ENCODE measurements at places on chromosomes 7 and 10.
A peak's percentile ranks its signal among the peaks of the same experiment; 100 is the strongest.

DNA sequence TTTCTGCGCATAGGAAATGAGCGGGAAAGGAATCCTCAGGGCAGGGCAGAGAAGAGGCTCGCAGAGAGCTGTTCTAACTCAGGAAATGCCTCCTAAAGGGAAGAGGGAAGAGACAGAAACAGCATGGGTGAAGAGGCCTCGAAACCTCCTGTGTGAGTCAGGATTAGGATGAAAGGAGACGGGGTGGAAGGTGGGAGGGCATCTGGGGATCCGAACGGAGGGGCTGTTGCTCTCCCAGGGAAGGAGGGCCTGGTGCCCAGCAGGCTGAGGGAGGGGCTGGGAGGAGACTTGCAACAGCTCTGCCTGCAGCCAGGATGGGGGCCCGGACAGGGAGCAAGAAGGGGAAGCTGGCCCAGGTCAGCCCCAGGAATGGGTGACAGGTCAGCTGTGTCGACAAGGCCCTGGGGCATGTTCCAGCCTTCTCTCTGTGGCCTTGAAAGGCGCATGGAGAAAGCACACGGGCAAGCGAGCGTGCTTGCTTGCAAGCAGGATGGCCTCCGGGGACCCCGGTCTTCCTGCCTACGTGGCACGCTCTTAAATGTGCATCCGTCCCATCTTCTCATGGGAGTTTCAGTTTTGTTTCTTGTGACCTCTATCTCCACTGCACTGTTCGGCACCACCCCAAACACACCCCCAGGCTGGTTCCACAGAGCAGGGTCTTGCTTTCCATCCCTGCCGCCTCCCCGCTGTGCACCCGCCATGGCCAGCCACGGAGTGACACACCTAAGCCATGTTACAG, 63.5 kb downstream of the HIPK2 start:
- DNase-seq, result no peak

DNA sequence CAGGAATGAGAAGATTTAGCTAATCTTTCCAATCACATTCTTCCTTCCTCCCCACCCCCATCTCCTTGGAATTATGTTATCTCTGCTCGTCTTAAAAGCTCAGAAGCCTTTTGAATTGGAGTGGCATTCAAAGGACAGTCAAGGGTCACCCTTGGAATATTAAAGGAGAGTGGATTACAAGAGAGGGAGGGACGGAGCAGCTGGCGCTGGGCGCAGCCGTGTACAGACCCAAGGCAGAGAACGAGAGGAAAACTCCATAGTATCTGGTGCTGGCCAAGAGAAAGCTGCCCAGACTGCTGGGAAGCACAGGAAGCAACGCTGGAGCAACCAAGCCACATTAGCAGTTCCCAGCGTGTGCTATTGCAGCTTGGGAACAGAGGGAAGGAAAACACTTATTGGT, 95.7 kb downstream of the POU6F2 start:
- no peak for DNase-seq

- DNase-seq, result no peak
These were observed 355.4 kb downstream of the KCNMA1 start for GRCh38 chr10:77282163-77282562.

DNA sequence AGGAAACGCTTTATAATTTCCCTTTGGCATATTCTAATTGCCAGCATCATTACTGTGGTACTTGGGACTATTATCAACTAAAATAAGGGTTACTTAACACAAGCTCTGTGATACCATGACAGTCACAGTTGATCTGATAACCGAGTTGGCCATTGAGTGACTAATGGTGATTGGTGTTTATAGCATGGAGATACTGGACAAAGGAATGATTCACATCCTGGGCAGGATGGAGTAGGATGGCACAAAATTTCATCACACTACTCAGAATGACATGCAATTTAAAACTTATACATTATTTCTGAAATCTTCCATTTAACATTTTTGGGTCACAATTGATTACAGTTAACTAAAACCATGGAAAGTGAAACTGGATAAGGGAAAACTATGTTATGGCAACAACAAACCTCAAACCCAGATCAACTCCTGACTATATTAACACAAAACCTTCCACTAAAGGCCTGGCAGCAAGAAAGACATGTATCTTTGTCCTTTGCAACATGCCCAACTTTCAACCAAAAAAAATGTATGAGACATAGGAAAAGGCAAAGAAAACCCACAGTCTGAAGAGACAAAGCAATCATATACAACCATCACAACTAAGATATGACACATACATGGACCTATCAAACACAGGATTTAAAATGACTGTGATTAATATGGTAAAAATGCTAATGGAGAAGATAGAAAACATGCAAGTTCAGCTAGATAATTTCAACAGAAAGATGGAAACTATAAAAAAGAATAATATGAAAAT, 208.5 kb upstream of the NRP1 start:
- DNase-seq, result no peak

- DNase-seq, result no peak
These were observed 92.4 kb downstream of the ARID5B start for GRCh38 chr10:61993711-61994401.

- no peak for DNase-seq
These were observed 37.5 kb upstream of the ANK3 start for GRCh38 chr10:60427148-60427547.

GRCh38 chr10:114852197-114852596, 30.6 kb downstream of the FHIP2A start:
- no peak for DNase-seq

DNA sequence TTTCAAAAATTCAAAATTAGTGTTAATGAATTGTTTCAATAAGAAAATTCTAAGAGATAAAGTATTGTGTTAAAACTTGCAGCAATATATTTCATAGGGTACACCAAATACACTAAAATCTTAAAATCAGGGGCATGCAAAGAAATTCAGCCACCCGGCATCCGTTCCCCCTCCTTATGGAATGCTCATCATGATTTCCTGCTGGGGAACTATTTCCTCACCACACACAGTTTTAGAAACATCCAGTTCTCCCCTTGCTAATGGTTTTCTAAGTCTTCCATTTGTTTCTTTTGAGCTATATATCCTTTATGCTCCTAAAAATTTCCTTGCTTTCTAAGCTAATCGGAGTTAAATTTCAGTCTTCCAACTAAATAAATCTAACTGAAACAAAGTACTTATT, 60.7 kb downstream of the CHCHD3 start:
- no peak for DNase-seq

DNA sequence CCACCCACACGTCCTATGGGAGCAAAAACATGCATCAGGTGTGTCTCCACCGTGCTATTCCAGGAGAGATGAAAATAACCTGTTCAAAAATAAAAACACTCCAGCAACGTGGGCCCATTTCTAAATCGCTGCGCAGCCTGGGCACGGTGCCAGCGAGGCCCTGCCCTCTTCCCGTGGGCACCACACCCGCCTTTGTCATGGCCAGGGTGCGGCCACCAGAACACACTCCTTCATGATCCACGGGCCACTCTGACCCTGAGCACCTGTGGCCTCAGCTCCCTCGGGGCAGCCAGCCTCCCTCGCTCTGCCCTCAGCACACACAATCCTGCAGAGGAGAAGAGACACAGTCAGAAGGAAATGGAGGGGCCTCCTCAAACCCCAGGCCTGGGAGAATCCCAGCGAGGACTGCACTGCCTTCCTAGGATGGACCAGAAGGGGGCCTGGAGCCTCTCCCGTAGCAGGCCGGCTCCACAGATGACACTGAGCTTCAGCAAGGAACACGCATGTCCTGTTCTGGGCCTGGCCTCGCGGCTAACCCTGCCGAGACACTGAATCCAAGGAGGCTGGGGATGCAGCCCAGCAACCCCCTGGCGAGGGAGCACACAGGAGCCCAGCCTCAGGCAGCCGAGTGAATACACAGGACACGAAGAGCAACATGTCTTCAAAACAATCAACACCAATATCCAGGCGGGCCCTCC, 169.0 kb downstream of the MAD1L1 start:
- DNase-seq, result no peak

DNA sequence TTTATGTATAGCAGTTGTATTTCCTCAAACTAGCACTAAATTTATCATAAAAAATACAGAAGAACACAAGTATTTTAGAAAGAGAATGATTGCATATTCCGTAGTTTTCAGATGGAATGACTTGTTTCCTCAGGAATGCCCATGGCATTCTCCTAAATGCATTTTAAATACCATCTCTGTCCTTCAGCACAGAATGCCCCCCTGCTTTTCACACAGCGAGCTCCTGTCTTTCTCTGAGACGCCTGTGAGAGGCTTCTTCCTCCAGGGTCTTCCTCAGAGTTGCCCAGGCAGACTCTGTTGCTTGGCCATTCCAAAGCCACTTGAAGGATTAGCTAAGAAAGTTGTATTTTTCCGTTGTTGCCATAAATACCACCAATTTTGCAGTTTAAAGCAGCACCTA, 10.1 kb downstream of the LANCL2 start:
- DNase-seq, result no peak

DNA sequence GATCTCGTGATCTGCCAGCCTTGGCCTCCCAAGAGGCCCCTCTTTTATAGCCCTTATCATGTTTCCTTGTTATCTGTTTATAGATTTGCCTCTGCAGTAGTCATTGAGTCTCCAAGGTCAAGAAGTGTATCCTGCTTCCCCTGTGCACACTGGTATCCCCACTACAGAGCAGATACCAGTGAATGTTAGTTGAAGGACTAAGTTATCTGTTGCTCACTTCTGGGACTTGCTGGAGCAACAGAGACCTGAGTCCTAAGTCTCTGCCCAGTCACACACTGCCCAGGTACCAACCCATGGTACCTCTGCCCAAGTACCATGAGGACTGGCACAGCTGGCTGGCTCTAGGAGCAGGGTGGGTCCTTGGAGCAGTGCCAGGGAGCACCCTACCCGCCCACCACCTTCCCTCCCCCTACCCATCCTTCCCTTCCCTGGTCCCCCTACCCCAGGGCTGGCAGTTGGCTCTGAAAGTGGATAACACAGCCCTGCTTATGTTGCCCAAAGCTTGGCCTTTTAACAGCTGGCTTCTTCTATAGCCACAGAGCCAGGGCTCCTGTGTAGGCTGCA, 26.5 kb upstream of the PDCD4 start:
- no peak for DNase-seq

DNA sequence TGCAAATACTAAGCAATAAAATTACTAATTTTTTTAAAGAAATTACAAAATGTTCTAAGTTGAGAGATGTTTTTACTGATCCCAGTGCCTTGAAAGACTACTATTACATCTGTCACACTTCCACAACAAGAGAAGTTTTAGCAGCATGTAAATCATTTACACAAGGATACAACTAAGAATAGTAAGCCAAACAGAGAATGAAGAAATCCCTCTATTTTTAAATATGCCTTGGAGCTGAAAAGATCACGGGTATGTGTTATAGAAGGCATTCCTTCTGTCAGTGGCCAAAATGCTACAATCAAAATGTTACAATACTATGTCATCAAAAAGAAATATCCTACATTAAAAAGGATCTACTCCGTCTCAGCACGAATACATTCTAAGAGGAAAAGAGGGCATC, 52.6 kb downstream of the LARP4B start:
- DNase-seq, result no peak

GRCh38 chr7:50711271-50712175, 71.2 kb downstream of the GRB10 start:
- no peak for DNase-seq

- DNase-seq, result no peak
These were observed 188.7 kb downstream of the ADARB2 start for GRCh38 chr10:1548596-1548995.

- DNase-seq, result peak; percentile 53
These were observed 722 bp downstream of the UPF2 start for GRCh38 chr10:12041766-12042408.

GRCh38 chr7:88668591-88668990, 90.9 kb upstream of the ZNF804B start:
- DNase-seq, result no peak

GRCh38 chr10:15099886-15100285, 2.7 kb downstream of the RPP38 start:
- no peak for DNase-seq

- no peak for DNase-seq
These were observed 43.3 kb downstream of the DOCK4 start for GRCh38 chr7:112162784-112163506.
